ENCODE measurements at places on chromosomes 13 and 19. TPM values are rescaled to one million over a fixed set of nuclear protein-coding genes. Genes with fewer than 3 reads are reported as not detected.

GRCh38 chr13:87607266-87607665 lies 63.9 kb upstream of the SLITRK5 start:
- H3K4me1 ChIP-seq: no peaks in the 10 kb centered on the region
- H3K36me3 ChIP-seq: no peaks in the 10 kb centered on the region
- H3K27ac ChIP-seq: no peak overlapping the region
- H3K27me3 ChIP-seq: no peaks in the 10 kb centered on the region
- H3K4me3 ChIP-seq: no peak overlapping the region
- no peak for DNase-seq

DNA sequence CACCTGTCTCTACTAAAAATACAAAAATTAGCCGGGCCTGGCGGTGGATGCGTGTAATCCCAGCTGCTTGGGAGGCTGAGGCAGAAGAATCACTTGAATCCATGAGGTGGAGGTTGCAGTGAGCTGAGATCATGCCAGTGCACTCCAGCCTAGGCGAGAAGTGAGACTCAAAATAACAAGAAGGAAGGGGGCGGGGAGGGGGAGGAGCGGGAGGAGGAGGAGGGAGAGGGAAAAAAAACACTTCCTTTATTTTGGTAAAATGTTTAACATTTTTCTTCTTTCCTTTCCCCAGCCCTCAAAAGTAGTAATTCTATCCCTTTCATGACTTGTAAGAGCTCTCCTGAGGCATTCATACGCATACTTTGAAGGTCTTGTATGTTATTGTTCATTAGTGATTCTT lies 44.3 kb downstream of the SPRY2 start:
- no peak for DNase-seq
- no peaks in the 10 kb centered on the region for H3K27me3 ChIP-seq
- H3K4me1 ChIP-seq: no peaks in the 10 kb centered on the region
- H3K36me3 ChIP-seq: no peaks in the 10 kb centered on the region

DNA sequence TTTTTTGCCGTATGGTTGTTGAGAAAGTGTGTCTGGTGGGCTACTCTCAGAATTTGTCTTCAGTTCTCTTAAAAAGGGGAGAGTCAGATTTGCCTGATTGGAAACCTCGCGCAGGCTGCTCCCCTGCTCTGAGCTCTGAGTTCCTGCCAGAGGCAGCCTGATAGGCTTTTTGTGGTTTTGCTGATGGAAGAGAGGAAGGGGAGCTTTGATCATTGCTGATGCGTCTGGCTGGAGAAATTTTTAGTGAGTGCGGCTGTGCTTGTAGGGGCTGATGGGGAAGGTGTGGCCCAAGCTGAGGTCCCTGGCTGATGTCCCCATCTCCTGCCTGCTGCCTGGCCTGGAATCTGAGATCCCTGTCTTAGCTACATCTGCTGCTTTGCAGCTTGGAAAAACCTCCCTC lies 2.8 kb downstream of the CHST8 start:
- H3K27me3 ChIP-seq: no peaks in the 10 kb centered on the region
- no peak overlapping the region for H3K4me3 ChIP-seq
- DNase-seq: no peak

MUC16 gene
- 0.06 TPM for total RNA-seq

FXYD7 gene
- total RNA-seq: not detected

Data from right lobe of liver (tissue), 6 donors.